ENCODE measurements at places on chromosomes 2 and 18. TPM values are rescaled to one million over a fixed set of nuclear protein-coding genes. Genes with fewer than 3 reads are reported as not detected.

LONRF2 gene
- total RNA-seq = 13.7 TPM

GCG gene
- total RNA-seq = 0.36 TPM

C18orf54 gene
- 6.5 TPM for total RNA-seq

TLX2 gene
- 0.18 TPM for total RNA-seq

All from mesothelial cell of epicardium (in vitro differentiated cells).